Activated CD8-positive, alpha-beta memory T cell treated with anti-CD3 and anti-CD28 coated beads for 4 hours (primary cell): ENCODE measurements at places on chromosomes 4 and X.

DNA sequence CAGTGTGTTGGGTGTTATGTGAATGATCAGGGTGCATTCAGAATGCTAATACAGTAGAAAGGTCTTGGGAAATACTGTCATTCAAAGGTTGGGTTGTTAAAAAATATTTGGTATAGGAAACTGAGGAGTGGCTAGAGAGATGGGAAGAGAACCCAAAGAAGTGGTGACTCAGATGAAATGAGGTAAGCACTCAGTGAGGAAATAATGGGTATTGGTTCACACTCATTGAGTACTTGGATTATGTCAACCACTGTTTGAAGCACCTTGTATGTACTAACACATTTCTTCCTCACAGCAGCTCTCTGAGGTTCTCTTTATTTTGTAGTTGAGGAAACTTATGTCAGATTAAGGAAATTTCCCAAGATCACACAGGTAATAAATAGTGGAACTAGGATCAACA is 40.8 kb upstream of the NUDT6 start:
- DNase-seq: no peak

DNA sequence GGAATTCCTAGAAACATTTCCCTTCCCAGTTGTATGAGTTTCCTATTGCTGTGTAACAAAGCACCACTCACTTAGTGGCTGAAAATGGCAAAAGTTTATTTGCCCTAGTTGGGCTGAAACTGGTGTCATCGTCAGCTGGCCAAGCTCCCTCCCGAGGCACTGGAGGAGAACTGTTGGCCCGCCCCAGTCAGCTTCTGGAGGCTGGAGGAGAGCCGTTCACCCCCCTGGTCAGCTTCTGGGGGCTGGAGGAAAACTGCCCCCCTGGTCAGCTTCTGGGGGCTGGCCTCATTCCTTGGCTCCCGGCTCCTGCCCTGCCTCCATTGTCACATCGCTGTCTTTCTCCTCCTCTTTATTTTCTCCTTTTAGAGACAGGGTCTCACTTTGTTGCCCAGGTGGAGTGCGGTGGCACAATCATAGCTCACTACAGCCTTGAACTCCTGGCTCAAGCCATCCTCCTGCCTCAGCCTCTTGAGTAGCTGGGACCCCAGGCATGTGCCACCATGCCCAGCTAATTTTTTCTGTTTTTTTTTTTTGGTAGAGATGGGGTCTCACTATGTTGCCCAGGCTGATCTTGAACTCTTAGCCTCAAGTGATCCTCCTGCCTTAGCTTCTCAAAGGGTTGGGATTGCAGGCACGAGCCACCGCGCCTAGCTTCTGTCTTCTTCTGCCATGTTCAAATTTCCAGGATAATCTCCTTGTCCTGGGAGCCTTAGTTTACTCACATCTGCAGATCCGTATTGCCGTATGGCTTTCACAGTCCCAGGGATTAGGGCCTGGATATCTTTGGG is 3.2 kb downstream of the RGS12 start:
- DNase-seq: no peak

GRCh38 chrX:1205681-1206611 is 6.5 kb downstream of the CRLF2 start:
- DNase-seq: no peak

DNA sequence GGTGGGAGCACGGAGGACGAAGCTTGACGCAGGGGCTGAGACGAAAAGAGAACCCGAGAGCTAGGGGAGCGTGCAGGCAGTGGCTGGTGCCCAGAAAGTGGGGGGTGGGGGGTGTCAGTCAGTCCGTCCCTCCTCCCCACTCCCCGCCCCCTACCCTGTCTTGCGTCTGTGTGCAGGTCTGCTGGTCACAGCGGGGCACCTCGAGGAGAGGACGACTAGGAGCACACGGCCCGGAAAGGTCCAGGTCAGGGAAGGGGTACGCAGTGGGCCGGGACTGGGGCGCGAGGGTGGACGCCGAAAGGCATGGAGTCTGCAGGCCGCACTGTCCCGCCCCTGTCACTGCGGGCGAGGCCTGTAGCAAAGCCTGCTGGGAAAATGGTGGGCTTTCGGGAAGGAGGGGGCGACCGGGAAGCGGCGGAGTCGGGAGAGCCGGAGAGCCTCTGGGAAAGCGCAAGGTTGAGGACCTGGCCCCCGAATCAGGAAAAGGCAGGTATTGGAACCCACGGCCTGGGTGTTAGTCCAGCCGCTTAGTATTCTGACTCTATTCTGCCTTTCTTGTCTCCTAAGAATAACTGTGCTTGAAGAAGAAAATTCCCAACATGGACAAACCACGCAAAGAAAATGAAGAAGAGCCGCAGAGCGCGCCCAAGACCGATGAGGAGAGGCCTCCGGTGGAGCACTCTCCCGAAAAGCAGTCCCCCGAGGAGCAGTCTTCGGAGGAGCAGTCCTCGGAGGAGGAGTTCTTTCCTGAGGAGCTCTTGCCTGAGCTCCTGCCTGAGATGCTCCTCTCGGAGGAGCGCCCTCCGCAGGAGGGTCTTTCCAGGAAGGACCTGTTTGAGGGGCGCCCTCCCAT is 769 bp downstream of the TCEAL1 start:
- no peak for DNase-seq

DNA sequence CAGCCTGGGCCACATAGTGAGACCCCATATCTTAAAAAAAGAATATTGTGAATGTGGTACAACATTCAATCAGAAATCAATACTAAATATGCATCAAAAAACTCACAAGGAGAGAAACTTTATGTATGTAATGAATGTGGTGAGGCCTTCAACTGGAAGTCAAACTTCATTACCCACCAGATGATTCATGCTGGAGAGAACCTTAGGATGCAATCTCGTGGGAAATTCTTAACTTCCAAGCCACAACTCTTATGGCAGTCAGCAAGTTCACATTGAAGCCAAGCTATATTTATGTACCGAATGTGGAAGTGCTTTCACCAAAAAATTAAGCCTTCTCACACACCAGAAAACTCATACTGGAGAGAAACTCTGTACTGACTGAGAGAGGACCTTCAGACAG is 84.5 kb upstream of the UXT start:
- no peak for DNase-seq
